ENCODE measurements at places on chromosomes 12 and 14.
A peak's percentile ranks its signal among the peaks of the same experiment; 100 is the strongest.

DNA sequence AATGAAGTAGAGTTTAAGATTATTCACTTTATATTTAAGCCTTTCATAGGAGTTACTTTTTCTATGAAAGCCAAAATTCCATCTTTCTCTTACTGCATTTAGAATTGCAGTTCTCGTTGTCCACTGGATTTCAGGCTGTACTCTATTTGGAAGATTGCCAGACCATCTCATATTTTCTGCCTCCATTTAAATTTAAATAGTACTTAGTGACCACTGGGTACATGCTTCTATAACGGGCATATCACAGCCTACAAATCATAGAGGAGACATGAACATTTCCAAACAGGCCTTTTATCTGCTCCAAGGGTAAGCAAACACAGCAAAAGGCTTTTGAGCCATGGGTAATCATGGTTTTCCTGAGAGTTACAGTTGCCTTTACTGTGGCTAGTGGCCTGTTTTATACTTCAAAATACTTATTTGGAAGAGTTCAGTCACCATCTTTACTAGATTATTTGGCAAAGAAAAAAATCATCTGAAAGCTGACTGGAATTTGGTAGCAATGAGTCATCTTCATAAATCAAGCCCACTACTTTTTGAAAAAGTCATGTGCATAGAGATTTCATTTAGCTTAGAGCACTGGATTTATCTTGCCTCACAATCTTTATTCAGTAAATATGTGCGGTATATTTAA is 15.7 kb downstream of the ANO6 start:
- no peak for DNase-seq

DNA sequence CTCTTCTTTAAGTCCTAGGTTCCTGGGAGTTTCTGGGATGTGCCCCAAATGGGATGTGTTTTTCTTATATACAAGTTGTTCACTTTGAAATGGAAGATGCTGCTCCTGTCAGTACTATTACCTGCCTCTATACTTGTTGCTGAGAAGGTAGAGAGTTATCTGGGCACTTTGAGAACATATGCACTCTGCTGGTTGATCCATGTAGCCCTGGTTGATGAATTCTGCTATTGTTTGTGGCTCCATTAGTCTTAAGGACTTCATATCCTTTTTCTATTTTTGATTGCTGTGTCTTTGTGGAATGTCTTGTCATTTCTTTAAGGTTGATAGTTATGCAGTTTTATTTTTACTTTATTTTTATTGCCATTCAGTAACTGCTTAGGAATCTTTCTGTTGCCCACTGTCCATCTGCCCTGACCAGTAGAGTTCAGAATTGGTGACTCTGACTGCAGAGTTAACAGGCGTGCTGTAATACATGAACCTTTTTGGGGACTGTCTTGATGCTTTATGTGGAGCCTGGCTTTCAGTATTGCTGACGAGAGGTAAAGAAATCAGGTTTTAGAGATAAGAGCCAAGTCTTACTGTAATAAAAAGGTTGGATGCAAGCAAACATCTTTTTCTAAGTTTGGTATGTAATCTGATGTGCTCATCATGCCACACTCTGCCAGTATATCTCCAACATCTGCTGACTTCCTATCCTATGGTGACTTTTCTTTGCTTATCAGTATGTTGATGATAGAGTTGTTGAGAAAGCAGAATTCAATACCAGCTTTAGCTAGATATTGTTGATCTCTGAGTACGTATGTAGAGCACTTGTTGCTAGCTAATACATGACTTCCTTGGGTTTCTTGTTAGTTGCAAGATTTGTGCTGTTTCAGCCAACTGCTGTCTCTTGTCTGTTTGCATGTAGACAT is 1.6 kb downstream of the GMPR2 start:
- DNase-seq = peak; percentile 15

DNA sequence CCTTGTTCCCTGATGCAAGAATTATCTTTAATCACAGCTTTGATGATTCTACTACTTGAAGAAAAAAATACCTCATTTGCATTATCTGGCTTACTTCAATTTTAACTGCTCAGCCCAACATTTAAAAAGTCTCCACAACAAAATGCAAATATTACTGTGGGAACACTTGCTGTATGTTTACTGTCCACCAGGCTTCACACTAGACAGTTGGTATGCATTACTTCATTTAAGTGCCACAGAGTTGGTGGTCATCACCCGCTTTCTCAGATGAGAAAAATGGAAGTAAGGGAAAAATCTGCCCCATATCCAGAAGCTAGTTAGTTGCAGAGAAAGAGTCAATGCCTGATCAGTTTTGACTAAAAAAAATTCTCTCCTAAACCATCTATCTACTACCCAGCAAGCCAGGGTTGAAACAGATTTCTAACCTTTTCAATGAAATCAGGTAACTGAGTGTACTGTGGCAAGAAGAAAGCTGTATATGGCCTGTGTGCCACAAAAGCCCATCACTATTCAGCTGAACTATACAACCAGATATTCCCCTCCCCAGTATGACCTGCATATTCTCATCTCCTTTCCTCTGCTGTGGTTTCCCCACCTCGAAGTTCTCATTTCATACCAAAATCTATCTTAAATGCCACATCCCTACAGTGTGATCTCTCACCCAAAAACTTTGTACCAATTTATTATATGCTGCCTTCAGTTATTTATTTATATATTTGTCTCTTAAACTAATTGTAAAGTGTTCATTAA is 90.3 kb downstream of the ATP2B1 start:
- no peak for DNase-seq

DNA sequence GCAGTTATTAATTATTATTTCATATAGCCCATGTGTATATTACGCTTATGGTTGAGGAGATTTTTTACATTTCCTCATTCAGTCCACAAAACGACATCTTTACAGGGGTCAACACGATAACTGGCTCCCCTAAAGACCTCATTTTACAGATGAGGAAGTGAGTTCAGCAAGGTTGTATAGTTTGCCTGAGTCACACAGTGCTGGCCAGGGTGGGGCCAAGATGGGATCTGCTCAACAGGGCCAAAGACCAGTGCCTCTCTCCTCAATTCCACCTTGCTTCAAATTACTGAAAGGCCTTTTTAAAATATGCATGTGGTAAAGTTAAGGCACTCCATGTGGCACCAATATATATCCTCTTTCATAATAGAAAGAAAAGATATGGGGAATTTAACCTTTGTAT is 13.1 kb downstream of the GRIN2B start:
- no peak for DNase-seq

GRCh38 chr12:92079054-92079385 is 66.6 kb downstream of the BTG1 start:
- DNase-seq = no peak

GRCh38 chr14:85125291-85125670 is 404.7 kb upstream of the FLRT2 start:
- no peak for DNase-seq

GRCh38 chr14:59175404-59175803 is 13.1 kb upstream of the DAAM1 start:
- no peak for DNase-seq

DNA sequence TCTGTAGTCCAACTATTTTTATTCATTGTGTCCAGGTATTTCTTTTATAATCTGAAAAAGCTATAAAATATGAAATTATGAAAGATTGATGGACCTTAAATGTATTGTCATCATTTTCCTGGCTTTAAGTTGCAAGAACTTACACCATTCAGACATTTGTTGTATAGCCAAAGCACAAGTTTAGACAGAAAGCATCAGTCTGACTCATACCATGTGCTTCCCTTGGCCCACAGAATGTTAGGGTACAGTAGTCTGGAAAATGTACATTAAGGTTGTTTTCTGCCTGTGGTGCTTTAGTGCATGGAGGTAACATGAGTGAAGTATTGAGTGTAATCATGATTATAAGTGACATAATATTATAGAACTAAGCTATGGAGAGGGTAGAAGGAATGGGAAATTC is 1002.5 kb downstream of the BCL11B start:
- no peak for DNase-seq

- DNase-seq = no peak
These were observed 590.0 kb downstream of the BCL11B start for GRCh38 chr14:98682033-98682432.

- no peak for DNase-seq
These were observed 677.1 kb downstream of the TMEM121 start for GRCh38 chr14:106203438-106203837.

All from endodermal cell (in vitro differentiated cells).